ENCODE measurements at places on chromosomes 1 and 21.
A peak's percentile ranks its signal among the peaks of the same experiment; 100 is the strongest.

GRCh38 chr1:14810595-14811361 is 212.3 kb downstream of the KAZN start:
- no peak for DNase-seq

DNA sequence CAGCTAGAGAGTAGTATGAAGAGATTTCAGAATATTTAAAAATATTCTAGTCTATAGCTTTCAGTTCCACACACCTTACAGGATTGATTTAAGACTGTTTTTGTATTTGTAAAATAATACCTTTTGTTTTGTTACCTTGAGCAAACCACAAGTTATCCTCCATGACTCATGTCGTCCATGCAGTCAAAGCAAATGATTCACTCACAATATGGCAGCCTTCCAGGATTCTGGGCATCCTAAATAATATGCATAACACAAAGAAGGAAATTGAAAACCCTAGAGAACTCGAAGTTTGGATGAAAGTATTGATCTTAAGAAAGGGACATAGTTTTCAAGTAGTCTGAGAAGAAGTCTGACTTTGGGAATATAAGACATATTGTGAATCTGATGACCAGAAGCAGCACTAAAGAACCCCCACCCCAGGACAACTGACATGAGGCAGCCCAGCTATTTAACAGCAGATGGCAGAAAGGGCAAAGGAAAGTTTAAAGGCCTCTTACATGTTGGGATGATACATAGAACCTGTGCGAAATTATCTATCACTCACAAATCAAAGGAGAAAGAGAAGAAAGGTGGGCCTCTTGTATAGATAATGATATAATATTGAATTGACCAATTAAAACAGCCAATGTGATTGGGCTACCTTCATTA is 857.9 kb downstream of the BRINP3 start:
- DNase-seq: peak; percentile 64

GRCh38 chr1:231601824-231602672 is 24.5 kb upstream of the DISC1 start:
- no peak for DNase-seq

DNA sequence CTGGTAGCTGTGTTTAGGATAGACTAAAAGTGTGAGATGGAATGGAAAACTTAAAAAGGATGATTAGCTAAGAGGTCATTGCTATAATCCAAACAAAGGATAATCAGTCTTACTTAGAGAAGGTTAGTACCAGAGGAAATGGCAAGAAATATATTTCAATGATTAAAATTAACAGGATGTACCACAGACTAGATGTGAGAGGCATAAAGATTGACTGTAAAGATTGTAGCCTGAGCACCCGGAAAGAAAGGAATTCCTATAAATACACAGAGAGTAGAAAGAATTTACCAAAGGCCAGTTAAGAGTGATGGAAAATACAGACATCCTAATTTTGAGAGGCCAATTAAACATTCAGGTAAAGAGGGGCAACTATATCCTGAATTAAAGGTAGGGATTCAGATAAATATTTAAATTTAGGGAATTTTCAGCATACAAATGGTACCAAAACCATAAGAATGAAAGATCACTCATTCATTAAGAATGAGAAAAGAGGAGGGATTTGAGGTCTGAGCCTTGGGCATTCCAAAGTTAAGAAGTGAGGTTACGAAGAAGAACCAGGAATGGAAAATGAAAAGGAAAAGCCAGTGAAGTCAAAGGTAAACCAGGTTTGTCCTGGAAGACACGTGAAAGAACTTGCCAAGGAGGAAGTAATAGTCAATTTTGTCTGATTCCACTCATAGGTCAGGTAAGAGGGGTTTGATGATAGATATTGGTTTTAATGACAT is 46.4 kb upstream of the RGS1 start:
- DNase-seq: no peak

DNA sequence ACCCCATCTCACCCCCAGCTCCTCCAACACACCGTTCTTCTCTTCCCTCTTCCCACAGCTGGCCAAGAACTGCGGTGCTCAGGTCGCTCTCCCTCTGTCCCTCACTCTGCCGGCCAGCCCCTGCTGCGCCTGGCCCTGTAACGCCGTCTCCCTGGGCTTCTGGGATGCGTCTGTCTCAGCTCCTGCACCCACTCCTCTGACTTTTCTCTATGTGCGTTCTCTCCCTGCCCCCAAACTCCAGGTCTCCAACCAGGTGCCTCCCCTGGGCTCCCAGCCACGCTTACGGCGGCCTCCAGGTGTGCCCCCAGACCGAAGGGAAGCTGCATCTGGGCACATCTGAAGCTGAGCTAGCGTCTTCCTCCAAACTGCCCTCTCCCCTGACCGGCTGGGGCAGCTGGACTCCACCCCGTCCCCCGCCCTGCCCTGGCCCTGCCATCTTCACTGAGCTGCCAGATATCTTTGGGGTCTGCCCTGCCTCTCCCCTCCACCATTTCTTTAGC is 2.6 kb downstream of the KRTAP10-12 start:
- no peak for DNase-seq
